Stimulated activated CD8-positive, alpha-beta memory T cell treated with anti-CD3 and anti-CD28 coated beads, Interleukin-4, amount 100 ng/mL, for 1 hour (primary cell): ENCODE measurements at places on chromosomes 7 and 10.

GRCh38 chr7:52592698-52593097 lies 442.7 kb upstream of the POM121L12 start:
- DNase-seq, result no peak

- no peak for DNase-seq
Measured at GRCh38 chr7:133053321-133053891, 28.5 kb downstream of the CHCHD3 start.

GRCh38 chr7:131197920-131198615 lies 129.6 kb upstream of the MKLN1 start:
- no peak for DNase-seq

GRCh38 chr10:51010977-51011376 lies 63.3 kb upstream of the PRKG1 start:
- DNase-seq, result no peak

DNA sequence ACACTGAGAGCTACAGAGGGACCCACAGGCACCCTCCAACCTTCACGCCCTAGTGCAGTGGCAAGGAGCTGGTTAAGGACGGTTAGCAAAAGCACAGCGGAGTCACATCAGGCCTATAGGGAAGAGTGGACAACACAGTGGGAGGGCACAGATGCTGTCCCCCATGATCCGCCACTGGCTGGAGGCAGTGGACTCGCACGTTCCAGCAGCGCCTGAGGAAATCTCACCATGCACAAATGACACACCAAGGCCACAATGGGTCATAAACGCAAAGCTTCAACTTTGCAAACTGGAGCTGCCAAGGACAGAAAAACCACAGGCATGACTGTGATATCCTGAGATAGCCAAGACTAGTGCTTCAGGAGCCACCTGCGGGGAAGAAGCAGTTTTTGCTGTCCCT lies 58.8 kb downstream of the GRB10 start:
- DNase-seq, result no peak

DNA sequence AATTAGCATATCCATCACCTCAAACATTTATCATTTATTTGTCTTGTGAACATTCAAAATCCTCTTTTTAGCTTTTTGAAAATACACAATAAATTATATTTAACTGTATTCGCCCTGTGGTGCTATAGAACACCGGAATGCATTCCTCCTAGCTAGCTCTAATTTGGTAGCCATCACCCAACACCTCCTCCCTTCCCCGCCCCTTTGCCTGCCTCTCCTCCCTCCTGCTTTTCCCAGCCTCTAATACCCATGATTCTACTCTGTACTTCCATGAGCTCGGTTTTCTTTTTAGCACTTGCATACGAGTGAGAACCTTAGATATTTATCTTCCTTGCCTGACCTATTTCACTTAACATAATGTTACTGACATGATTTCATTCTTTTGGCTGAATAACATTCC lies 80.1 kb downstream of the ANKRD26 start:
- no peak for DNase-seq

DNA sequence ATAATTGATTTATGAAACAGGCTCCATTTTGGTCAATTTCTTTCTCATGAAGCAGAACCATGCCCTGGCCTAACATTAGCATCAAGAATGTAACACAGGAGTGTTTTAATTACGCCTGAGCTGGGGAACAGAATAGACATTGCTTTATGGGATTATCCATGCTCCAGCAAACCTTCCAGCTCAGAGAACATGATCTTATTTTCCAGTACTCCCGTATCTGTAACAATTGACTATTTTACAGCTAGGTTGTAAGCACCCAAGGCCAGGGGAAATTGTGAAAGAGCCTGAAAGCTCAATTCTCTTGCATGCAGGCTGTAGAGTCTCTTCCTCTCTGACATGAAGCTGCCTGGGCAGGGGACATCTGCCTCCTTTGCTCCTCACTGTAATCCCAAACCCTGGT lies 30.8 kb upstream of the CRYGN start:
- DNase-seq, result no peak

DNA sequence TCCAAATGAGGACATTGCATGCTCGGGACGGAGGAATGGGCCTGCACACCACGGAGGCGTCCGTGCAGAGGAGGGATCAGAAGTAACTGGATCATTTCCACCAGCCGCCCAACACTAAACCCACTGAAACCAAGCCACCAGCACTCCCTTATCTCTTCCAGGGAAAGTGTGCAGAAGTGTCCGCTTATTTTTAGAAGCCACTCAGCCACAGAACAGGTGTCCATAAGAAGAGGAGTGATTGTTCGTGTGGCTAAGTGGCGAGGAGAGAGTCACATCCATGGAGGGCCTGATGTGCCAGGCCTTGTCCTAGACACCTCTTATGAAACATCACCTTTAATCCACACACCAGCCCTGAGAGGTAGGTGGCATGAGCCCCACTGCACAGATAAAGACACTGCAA lies 407.9 kb upstream of the NPVF start:
- DNase-seq, result no peak

- DNase-seq, result no peak
Measured at GRCh38 chr7:35250941-35251340, 3.0 kb downstream of the TBX20 start.

- DNase-seq, result no peak
Measured at GRCh38 chr10:48844616-48845015, 95.0 kb downstream of the LRRC18 start.

DNA sequence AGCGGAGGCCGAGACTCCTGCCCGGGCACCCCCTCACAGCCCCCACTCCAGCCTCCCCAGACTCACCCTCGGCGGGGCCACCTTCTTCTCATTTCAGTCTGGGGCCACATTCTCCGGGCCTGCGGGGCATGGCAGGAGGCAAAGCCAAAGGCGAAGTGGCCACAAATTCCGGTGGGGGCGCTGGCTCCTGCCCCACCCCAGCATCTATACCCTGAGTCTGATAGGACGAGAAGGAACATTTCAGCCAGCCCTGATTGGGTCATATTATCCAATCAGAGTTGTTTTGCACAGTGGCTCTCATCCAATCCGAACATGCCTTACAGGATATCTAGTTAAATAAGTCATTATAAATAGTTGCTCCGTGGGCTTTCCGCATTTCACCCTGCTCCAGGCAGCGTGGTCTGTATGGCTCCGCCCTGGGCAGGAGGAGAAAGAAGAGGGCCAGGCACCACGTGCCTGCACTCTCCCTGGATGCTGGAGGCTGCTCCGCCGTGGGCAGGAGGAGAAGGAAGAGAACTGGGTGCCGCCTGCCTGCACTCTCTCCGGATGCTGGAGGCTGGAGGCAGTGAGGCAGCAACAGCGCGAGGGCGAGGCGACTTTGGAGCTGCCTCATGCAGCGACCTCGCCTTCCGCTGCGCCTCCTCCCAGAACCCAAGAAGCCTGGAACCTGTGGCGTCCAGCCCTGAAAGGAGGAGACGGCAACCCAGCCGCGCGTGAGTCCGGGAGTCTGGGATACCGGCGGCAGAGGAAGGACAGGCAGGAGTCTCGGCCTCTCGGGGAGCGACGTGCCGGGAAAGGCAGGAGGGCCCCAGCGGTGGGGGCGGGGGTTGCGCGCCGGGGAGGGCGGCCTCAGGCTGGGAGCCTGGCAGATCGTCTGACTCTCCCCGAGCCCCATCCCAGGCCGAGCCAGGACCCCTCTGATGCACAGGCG lies 162.9 kb downstream of the ZNF33B start:
- no peak for DNase-seq

GRCh38 chr10:18303851-18304801 lies 163.9 kb downstream of the CACNB2 start:
- DNase-seq, result no peak

DNA sequence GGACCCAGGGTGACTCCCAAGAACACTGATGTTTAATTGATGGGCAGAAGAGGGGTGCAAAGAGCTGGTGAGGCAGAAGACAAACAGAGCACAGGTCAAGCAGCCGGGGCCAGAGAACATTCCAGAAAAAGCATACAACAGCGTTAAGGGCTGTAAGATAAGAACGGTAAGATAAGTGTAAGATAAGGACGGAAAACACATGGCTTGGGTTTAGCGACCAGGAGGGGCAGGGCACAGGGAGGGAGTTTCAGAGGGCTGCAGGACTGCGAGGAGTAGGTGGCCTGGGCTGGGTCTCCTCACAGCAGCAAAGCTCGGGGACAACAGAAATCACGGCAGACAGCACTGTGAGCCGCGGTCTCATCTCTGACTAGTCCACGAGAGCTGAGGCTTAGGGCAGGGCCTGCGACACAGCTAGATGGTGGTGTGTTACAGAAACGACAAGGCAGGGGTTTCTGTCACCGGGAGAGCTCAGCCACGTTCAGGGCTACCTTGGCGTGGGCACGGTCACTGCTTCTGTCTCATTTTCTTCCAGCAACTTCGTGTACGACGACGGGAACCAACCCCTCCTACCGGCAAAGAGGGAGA lies 24.6 kb downstream of the BRI3 start:
- DNase-seq, result no peak

- no peak for DNase-seq
Measured at GRCh38 chr10:93404048-93404354, 78.1 kb downstream of the MYOF start.
